Frontal cortex (tissue), 4 donors: ENCODE measurements at places on chromosomes 6 and 20.

- DNase-seq: no peak
Measured at GRCh38 chr6:122207794-122208193, 191.7 kb upstream of the HSF2 start.

GRCh38 chr20:38126932-38127621, 38.0 kb downstream of the TGM2 start:
- DNase-seq: no peak

DNA sequence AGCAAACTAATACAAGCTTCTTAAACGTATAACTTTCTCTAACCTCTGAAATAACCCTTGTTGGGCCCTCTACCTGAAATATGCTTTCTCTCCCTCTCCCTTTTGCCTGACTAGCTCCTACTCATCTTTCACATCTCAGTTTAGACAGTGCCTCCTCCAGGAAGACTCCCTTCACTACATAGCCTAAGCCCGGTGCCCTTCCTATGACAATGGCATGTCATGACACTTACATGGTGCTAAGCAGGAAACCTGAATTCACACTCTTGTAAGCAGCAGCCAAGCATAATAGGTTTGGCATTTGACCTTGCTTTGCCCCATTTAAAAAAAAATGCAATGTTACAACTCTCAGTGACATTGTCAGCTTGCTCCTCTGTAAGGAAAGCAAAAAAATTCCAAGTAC, 33.1 kb upstream of the FBXL4 start:
- no peak for DNase-seq

GRCh38 chr6:127376685-127377084, 33.3 kb upstream of the ECHDC1 start:
- DNase-seq: no peak

DNA sequence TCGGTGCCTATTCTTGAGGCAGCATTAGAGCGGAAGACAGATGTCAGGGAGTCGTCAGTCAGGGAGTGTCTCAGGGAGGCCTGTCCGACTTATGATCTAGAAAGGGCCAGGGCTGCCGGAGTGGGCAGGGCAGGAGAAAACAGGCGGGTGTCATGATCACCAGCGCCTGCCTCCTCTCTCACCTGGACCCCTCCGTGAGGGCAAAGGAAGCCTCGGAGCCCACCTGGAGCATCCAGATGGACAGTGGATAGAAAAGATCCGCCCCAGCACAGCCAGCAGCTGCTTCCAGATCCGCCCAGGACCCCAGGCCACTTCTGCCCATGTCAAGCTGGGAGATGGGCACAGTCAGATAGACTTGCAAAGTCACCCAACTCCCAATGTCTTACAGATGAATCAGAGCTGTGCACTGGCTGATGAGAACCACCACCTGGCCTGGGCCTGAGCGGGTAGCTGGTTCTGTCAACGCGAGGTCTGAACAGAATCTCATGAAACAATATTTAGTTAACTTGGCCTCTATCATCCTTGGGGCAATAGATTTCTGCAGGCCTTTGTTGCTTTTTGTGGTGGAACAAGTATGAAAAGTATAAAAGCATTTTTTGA, 22.2 kb downstream of the PSMG4 start:
- no peak for DNase-seq

DNA sequence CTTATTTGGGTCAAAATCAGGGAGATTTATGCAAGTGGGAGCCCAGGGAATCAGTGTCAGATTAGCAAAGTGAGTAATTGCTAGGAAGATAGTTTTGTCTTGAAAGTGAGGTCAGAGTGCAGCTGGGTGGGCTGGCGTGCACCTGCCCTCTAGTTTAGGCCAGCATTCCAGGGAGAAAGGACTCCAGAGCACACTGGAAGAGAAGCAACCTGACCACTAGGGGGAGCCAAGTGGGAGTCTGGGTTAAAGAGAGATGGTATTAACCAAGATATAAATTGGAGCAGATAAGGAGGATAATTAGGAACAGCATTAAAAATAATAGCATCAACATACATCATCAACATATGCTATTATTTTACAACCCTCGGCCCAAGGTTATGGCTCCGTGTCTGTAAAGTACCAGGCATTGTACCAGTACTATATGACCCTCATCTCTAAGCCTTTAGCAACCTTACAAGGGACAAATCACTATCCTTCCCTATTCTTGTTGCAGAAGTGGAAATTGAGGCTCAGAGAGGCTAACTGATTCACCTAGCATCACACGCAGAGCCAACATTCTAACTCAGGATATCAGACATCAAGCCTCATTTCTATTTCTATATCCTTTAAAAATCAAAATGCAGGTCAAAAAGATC, 57.8 kb downstream of the SLC2A10 start:
- no peak for DNase-seq

DNA sequence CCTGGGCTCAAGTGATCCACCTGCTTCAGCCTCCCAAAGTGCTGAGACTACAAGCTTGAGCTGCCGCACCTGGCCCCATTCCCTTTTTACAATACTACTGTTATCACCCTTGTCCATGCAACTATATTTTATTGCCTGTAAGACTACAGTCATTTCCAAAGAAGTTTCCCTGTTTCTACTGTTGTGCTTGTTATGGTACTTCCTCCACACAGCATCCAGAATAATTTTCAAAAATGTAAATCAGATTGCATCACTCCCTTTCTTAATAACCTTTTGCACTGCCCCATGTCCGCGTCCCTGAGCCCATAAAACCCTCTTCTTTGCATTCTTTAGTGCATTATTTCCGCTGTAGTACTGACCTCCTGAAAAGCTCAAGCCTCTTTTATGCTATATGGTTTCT, 128.9 kb upstream of the AKIRIN2 start:
- no peak for DNase-seq

DNA sequence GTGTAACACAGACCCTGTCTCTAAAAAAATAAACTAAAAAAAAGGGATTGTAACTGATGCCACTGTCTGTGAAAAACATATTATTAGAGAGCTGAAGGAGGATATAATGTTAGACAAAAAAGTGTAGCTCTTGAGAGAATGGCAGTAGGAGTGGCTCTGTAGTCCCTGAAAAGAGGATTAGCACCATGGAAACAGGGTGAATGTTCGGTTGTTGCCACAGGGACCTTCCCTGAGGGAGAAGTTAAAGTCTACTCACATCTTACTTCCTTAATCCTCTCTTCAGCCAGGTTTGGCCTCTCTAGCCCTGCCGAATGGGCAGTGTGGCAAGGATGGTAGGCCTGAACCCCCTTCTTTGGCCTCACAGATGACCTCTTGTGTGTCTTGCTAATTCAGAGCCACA, 12.1 kb downstream of the SCAND1 start:
- no peak for DNase-seq

DNA sequence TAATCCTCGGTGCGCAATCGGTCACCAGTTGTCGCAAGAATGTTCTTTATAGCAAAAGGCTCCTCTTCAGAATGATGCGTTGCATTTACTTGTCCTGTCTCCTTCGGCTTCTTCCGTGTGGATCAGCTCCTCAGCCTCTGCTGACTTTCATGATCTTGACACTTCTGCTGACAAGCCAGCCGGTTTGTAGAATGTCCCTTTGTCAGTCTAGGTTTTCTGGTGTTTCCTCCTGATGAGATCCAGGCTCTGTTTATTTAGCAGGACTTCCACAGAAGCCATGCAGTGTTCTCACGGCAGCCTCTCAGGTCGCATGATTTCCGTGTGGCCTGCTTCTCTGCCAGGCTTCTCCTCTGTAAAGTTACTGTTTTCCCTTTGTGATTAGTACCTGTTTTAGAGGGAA, 66.9 kb downstream of the STX11 start:
- no peak for DNase-seq
